ENCODE measurements at places on chromosomes 16 and 17.

GRCh38 chr17:17562146-17562511 lies 29.4 kb downstream of the PEMT start:
- DNase-seq, result no peak

GRCh38 chr17:27620721-27621120 lies 10.3 kb upstream of the LGALS9 start:
- DNase-seq, result no peak

DNA sequence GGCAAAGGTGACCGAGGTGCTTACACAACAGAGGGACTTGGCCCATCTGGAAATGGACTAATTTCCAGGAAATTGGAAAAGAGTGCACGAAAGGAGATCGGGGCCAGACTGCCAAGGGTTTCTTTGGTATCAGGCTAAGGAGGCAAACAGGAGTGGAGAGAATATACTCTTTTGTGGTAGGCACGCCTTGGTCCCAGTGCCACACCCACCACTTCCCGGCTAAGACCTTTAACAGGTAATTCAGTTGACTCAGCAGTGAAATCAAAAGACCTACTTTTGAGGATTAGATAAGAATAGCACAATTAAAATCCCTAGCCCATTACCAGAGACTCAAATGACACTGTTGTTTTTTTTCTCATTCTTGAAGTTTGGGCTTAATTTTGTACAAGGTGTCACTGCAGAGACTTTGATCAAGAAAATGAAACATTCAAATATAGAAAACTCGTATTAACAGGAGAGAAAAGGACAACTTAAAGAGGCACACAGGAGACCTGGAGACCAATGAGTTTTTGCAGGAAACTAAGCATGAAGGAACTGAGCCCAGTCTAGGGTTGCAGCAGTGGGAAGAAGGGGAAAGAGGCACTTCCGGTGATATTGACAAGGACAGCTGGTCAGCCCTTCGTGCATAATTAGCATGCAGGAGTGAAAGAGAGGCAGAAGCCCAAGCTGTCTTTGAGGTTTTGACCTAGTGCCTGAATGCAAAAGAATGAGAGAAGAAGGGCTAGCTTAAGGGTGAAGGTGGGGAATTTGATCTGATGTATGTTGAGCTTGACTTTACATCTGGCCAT lies 265.5 kb upstream of the CCL2 start:
- no peak for DNase-seq

DNA sequence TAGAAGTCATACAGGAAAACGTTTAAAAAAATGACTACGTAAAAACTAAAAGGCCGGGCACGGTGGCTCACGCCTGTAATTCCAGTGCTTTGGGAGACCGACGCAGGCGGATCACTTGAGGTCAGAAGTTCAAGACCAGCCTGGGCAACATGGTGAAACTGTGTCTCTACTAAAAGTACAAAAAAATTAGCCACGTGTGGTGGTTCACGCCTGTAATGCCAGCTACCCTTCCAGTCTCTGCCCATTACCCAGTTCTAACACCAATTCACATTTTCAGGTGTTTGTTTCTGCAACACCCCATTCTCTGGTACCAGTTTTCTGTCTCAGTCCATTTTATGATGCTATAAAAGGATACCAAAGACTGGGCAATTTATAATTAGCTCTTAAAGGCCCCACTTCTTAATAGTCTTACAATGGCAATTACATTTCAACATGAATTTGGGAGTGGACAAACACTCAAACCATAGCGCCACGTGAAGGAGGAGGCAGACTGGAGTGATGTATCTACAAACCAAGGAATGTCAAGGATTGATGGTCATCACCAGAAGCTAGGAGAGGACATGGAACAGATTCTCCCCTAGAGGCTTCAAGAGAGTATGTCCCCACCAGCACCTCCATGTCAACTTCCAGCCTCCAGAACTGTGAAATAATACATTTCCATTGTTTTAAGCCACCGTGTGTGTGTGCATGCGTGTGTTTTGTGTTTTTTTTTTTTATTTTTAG lies 791 bp upstream of the C17orf75 start:
- DNase-seq, result no peak

DNA sequence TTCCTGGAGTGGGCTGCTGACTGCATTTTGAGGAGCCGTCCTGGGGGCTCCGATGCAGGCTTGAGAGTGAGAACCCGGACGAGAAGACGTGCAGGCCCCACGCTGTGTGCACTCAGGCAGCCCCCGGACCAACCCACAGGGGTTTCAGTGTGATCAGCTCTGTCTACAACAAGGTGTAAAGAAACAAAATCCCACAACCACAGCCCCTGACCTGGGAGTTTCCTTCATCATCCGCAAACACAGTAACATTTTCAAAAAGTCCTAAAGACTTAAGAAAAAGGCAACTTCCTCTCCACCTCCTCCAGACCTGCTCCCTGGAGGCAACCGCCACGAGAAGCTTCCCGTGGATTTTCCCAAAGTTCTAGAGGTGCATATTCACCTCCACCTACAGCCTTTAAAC lies 15.4 kb upstream of the MEAK7 start:
- no peak for DNase-seq

- peak; percentile 92 for DNase-seq
Observed at GRCh38 chr16:83574388-83574787, 233.4 kb upstream of the HSBP1 start.

DNA sequence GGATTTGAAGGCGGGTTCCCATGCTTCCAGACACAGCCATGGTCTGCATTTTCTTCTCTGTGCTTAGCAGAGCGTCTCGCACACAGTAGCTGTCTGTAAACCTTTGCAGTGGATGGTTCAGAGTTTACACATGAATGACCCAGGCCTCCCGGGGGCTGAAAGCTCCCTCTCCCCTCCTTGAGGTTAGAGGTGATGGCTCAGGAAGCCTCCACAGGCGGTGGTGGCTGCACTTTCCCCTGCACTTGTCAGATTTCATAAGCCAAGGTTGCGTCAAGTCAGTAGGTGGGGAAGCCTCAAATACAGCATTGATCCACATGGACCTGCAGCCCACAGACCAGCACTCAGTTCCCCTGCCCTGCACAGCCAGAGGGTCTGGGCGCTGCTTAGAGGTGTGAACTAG lies 211.9 kb downstream of the KATNIP start:
- no peak for DNase-seq

DNA sequence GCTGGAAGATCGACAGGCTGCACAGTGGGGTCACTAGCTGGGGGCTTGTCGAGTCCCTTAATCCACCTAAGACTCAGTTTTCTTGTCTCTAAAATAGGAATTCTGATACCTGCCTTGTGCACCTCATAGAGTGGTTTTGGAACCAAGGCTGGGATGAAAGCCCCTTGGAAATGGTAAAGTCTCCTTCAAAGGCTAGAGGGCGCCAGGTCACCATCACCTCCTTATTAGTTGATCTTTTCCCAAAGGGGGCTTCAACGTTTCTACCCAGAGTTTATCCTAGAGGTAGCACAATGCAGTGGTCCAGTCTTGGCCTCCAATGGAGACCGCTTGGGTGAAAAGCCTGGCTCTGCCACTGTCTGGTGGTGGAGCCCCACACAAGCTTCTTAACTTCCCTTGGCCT lies 158.2 kb downstream of the AIPL1 start:
- no peak for DNase-seq

GRCh38 chr16:19785512-19786130 lies 67.5 kb downstream of the IQCK start:
- no peak for DNase-seq

- DNase-seq, result no peak
Observed at GRCh38 chr16:64019339-64019738, 1102.5 kb downstream of the CDH11 start.

GRCh38 chr16:57012353-57012752 lies 23.0 kb downstream of the NLRC5 start:
- DNase-seq, result no peak

GRCh38 chr17:4854111-4854681 lies 21.1 kb downstream of the MINK1 start:
- peak; percentile 32 for DNase-seq

Measured in fibroblast of skin of back (primary cell).